Endothelial cell of umbilical vein (primary cell): ENCODE measurements at places on chromosomes 12 and 14. TPM values are rescaled to one million over a fixed set of nuclear protein-coding genes. Genes with fewer than 3 reads are reported as not detected.
A peak's percentile ranks its signal among the peaks of the same experiment; 100 is the strongest.

GRCh38 chr12:19530637-19531023 is 91.3 kb downstream of the AEBP2 start:
- DNase-seq = no peak
- no peaks in the 10 kb centered on the region for H3K27me3 ChIP-seq
- H3K36me3 ChIP-seq = no peaks in the 10 kb centered on the region
- H3K27ac ChIP-seq = peak overlapping the region; percentile 84
- H3K4me1 ChIP-seq = peaks cover 36% of the 10 kb centered on the region
- H3K4me3 ChIP-seq = no peak overlapping the region

DNA sequence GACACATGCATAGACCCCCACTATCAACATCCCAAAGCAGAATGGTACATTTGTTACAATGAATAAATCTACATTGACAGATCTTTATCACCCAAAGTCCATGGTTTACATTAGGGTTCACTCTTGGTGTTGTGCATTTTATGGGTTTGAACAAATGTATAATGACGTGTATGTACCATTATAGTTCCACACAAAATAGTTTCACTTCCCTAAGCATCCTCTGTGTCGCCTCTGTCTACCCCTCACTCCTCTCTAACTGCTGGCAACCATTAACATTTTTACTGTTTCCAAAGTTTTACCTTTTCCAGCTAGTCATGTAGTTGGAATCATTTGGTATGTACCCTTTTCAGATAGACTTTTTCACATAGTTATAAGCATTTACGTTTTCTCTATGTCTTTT is 69.5 kb upstream of the LMO3 start:
- no peak overlapping the region for H3K4me3 ChIP-seq
- no peaks in the 10 kb centered on the region for H3K36me3 ChIP-seq
- H3K27me3 ChIP-seq = no peaks in the 10 kb centered on the region
- no peaks in the 10 kb centered on the region for H3K4me1 ChIP-seq
- DNase-seq = no peak

Gene TBX5
- total RNA-seq = not detected in 2 replicates

Gene DCAF11
- 32.1 and 38.5 TPM in 2 replicates for total RNA-seq

Gene PAH
- total RNA-seq = not detected in 2 replicates
